ENCODE measurements at places on chromosomes 1 and 21.

DNA sequence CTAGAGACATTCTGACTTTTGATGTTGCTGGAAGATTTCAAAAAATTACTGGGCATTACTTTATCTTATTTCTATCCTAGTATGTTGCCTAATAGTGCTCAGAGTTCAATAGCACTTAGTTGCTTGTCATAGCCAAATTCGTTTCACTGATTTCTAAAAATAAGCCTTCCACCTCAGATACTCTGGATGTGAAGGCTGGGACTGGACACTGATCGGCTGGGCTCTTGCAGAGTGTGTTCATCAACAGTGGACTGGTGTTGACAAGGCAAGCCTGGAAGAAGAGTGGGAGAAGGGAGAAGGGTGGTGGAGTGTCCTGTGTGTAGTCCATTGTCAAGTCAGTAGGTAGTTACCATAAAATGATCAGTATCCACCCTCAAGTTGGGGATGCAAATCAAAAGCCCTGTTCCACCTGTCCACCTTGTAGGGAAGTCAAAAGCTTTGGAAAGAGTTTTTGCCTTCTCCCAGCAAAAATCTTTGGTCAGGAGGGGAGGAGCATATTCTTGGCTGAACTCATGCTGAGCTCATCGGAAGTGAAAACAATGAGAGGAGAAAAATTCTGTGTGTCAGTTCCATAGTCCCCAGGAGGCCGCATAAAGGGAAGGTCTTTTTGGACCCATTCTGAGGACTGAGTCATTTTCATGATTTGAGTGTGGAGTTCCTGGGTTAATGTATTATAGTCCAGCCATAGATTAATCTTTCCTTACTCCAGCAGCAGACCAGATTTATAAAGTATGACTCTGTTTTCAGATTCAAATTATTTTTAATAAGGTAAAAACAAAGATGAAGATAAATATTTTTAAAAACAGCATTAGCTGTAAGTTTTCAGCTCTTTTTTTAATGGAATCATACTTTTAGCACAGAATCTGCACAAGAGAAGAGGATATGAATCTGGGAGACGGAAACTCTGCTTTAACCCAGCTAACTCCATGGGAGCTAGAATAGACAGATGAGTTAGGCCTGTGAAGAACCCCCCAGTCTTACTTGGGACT is 99.5 kb upstream of the BMP8A start:
- no peak for DNase-seq

DNA sequence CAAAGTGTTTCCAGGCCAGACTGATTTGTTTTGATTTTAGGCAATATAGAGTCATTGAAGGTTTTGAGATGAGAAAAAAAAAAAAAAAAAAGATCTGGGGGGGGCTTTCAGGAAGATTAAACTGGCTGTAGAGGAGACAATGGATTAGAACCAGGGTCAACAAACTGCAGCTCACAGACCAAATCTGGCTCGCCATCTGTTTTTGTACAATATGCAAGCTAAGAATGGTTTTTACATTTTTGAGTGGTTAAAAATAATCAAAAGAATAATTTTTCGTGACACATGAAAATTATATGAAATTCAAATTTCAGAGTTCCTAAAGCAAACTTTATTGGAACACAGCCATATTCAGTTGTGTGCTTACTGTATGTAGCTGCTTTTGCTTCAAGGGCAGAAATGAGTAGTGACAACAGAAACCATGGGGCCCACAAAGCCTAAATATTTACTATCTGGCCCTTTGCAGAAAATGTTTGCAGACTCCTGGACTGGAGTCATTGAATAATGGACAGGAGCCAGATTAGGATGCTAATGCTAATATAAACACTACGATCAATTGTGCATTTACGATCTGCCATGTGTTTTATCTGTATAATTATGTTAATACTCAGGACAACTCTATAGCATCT is 375.7 kb upstream of the DAB1 start:
- no peak for DNase-seq

DNA sequence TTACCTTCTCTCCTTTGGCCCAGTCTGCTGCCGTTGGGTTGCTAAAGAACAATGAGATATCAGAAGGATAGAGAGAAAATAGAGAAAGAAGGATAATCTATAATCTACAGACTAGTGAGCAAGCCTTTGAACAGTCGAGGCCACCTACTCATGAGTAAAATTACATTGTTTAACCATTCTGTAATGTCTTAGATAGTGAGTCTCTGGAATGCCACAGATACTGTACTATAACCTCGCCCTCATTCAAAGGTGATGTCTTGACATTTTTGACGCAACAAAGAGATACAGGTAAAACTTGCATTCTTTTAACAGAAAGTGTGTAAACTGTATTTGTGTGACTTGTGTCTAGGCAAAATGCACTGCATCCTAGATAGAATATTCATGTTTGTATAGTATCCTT is 77.9 kb downstream of the LAMC1 start:
- no peak for DNase-seq

- no peak for DNase-seq
Observed at GRCh38 chr1:1371746-1372711, 3.0 kb downstream of the AURKAIP1 start.

GRCh38 chr1:54495954-54496353 is 52.1 kb upstream of the ACOT11 start:
- DNase-seq = no peak

DNA sequence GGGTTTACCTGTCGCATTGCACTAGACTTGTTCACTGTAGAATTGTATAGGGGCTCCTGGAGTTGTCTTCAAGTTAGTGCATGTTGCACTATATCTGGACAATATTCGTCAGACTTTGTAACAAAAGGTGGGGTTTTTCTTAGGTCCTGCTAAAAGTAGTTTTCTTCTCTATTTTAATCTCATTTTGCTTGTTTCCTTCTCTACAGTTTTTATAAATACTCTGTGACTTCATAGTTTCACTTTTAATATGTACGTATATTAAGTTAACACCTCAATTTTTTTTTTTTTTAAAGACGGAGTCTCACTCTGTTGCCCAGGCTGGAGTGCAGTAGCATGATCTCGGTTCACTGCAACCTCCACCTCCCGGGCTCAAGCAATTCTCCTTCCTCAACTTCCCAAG is 26.5 kb upstream of the MRPS6 start:
- DNase-seq = no peak

DNA sequence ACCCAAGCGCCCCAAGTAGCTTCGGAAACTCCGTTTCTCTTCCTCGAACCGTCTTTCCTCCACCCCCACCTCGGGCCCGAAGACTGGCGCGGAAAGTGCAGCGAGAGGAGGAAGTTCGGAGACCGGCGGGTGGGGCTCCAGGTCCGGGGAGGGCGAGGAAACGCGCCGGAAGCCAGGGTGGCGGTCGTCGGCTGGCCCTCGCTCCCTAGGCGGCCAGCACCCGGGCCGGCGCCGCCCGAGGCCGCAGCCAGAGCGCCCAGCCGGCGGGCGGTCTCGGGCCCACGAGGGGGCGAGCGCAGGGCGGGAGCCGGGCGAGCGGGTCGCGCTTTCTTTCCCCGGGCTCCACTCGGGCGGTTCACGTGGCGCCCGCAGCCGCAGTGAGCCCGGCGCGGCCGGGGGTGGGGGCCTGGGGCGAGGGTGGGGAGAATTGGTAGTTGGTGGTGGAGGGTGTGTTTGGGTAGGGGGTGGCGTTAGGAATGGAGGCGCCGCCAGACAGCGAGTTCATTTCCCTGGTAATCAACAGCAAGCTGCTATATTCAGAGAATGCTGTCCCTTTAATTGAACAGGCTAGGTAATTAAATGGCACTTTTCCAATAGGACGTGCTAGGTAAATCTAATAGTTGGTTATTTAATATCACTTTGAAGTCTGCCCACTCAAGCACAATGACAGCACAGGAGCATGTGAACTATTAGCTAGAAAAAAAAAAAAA is 6.7 kb downstream of the LMO4 start:
- no peak for DNase-seq

DNA sequence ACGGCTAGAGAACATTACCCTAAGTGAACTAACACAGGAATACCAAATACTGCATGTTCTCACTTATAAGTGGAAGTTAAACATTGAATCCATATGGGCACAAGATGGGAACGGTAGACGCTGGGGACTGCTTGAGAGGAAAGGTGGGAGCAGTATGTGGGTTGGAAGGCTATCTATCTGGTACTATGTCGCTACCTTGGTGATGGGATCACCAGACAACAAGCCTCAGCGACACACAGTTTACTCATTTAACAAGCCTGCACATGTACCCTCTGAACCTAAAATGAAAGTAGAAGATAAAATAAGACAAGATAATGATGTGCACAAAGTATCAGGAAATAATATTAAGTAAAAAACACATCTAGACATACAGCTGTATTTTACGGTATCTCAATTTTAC is 819 bp downstream of the PYHIN1 start:
- DNase-seq = no peak

All from GM12864 (cell line).